ENCODE measurements at places on chromosomes 7 and 10. TPM values are rescaled to one million over a fixed set of nuclear protein-coding genes. Genes with fewer than 3 reads are reported as not detected.

- no peak overlapping the region for H3K4me3 ChIP-seq
- no peak for DNase-seq
- no peaks in the 10 kb centered on the region for H3K27me3 ChIP-seq
- no peaks in the 10 kb centered on the region for H3K36me3 ChIP-seq
- no peak overlapping the region for H3K27ac ChIP-seq
- no peaks in the 10 kb centered on the region for H3K4me1 ChIP-seq
Measured at GRCh38 chr10:128365156-128365725, 239.0 kb upstream of the MKI67 start.

GRCh38 chr7:14687777-14688176 is 214.8 kb downstream of the DGKB start:
- no peak for DNase-seq
- H3K27ac ChIP-seq: no peak overlapping the region
- no peaks in the 10 kb centered on the region for H3K36me3 ChIP-seq
- H3K4me3 ChIP-seq: no peak overlapping the region

DNA sequence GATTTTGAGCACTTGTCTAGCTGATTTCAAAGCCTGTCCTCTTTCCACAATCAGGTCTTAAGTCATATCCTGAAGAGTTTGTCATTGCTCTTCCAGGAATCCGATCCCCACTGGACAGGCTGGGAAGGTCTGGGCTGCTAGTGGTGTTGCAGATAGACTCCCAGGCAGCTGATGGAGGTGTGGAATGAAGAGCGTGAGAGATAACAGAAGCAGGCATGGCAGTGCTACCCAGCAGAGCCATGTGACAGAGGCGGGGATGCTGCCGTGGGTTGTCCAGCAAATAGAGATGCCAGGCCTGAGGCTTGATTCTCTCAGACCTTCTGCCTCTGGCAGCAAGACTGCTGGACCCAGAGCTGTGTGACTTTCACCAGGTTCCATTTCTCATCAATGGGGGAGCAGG is 116.5 kb upstream of the EEPD1 start:
- H3K27ac ChIP-seq: peak overlapping the region; percentile 73
- H3K4me1 ChIP-seq: peaks cover 7% of the 10 kb centered on the region
- no peaks in the 10 kb centered on the region for H3K36me3 ChIP-seq
- no peak overlapping the region for H3K4me3 ChIP-seq
- H3K27me3 ChIP-seq: no peaks in the 10 kb centered on the region

DNA sequence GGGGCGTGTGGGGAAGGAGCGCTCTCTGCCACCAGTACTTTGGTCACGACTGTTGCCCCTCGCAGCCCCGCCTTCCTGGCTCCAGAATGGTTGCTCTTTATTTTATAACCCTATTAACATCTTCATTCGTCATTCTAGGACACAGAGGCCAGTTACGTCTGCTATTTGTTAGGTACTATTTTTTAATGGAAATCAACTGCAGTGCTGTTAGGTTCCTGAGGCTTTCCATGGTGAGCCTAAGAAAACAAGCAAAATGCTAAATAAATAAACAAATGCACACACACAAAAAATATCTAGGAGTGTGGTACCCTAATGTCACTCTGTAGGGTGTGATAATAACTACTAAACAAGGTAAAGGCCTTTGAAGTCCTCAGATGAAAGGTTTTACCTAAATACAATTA is 71.1 kb downstream of the SLC37A3 start:
- no peak overlapping the region for H3K4me3 ChIP-seq
- no peak overlapping the region for H3K27ac ChIP-seq
- H3K36me3 ChIP-seq: no peaks in the 10 kb centered on the region

DNA sequence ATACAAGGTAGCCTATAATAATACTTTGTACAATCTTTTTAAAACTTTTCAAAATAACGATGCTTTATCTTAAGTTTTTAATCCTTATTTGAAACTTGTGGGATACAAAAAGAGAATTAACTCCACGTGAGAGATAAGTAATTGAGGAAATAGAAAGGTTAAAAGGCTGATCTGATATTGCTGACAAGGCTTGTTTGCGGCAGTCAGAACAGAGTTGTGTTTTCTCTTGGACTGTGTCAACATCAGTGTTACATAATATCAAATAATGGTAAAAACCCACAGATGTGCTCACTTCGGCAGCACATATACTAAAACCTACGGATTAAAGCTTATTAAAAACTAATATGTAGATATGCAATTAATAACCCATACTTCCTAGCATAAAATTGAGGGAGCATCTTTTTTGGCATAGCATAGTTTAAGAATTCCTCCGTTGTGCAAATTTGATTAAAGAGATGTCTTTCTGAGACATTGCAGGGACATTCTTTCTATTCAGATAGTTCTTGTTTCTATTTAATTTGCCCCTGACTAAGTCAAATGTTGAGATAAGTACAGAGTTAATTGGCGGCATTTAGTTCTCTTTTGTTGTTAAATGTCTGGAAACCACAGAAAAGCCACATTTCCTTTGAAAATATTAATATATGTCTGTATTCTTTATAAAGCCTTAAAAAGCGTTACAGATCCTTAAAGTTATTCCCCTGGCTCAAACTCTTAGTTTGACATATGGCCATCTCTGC is 63.3 kb downstream of the FAM185A start:
- H3K4me1 ChIP-seq: peaks cover 9% of the 10 kb centered on the region
- H3K36me3 ChIP-seq: no peaks in the 10 kb centered on the region
- H3K27me3 ChIP-seq: no peaks in the 10 kb centered on the region
- DNase-seq: no peak
- H3K4me3 ChIP-seq: no peak overlapping the region

DNA sequence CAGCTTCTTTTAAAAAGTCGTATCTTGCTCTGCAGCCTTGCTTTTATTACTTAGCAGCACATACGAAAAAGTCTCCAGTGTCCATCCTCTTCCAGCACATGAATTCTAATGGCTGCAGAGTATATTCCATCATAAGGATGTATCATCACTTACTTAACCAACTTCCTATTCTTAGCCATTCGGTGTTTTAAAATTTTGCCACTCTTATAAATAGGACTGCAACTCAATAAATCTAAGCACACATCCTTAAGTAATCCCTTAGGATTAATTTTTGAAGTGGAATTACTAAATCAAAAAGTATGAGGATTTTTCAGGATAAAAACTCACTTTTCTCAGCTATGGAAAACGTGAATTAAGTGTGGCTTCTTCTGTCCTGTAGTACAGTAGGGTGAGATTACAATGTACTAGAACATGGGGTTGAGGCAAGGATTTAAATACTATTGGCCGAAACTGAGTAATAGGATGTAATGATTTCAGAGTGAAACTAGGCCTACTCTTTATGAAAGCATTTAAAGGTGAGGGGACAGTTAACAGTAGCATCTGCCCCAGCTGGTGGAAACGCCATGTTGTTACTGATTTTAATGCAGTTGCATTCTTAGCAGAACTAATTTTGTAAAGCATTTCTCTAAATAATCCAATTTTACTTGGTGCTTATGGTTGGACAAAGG is 1035.5 kb downstream of the LRMDA start:
- H3K4me1 ChIP-seq: no peaks in the 10 kb centered on the region
- H3K36me3 ChIP-seq: no peaks in the 10 kb centered on the region
- H3K4me3 ChIP-seq: no peak overlapping the region
- DNase-seq: no peak
- no peak overlapping the region for H3K27ac ChIP-seq

DNA sequence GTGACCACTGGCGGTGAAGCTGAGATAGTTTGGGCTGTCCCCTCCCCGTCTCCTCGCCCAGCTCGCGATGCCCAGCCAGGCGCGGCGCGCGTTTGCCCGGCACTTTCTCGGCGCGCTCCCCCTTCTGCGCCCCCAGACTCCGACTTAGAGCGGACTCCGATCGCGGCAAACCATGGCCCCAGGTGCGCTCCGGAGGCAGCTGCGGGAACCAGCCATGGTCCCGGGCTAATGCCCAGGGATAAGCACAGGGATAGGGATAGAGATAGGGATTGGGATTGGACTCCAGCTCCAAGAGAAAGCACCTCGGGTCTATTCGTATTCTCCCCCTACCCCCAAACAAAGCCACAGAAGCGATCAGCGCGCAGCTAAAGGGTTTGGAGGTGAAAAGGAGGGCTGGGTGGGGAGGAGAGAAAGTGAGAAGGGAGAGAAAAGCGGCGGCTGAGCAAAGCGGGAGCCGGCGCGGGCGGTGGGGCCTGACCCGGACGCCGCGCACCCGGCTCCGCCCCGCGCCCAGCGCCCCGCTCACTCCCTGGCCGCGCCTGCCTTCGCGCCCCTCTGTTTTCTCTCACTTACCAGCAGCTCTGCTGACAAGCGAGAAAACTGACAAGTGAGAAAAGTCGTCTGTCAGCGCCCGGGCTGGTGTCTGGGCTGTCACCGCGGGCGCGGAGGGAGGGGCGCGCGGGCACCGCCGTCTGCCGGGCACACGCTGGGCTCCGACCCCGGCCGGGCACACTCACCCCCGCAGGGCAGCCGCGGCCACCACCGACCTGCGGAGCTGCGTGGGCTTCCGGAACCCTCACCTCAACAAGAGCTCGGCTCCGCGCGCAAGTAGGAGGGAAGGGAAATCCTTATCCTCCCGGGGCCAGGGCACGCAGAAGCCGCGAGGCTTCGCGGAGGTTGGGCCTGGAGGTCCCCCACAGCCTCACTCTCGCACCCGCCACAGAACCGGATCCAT is at the start of gene PDE1C:
TSS of gene PDE1C (minus strand) at position 2 of the 955 bp plus-strand sequence.
- H3K27ac ChIP-seq: no peak within 1 kb of the TSS
- H3K4me1 ChIP-seq: no peaks in the 10 kb centered on the region
- no peaks in the 10 kb centered on the region for H3K36me3 ChIP-seq
- H3K4me3 ChIP-seq: peak within 1 kb of the TSS; percentile 36

DNA sequence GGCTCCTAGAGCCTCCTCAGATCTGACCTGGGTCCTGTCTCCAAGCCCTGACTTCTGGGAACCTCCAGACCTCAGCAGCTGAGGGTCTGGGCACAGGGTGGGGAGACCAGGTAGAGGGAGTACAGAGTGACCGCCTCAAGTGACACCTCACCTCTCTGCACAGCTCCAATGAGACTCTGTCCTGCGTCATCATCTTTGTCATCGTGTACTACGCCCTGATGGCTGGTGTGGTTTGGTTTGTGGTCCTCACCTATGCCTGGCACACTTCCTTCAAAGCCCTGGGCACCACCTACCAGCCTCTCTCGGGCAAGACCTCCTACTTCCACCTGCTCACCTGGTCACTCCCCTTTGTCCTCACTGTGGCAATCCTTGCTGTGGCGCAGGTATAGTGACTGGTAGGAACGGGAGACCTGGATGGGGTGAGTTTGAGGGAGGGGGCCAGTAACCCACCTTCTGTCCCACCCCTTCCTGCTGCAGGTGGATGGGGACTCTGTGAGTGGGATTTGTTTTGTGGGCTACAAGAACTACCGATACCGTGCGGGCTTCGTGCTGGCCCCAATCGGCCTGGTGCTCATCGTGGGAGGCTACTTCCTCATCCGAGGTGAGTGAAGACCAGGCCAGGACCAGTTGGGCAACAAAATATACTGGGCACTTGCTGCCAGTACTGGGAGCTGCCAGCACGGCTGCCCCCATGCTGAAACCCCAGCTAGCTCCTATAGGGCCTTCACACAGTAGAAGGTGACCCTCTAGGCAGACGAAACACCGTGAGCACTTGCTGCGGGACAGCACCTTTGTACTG is 17.8 kb downstream of the SMO start:
- no peak overlapping the region for H3K27ac ChIP-seq
- DNase-seq: no peak
- H3K27me3 ChIP-seq: no peaks in the 10 kb centered on the region

GRCh38 chr10:113746217-113746957 is 5.1 kb upstream of the PLEKHS1 start:
- peaks cover 4% of the 10 kb centered on the region for H3K4me1 ChIP-seq
- no peak overlapping the region for H3K4me3 ChIP-seq
- H3K27ac ChIP-seq: no peak overlapping the region

GRCh38 chr10:70742537-70743429 is 42.4 kb downstream of the TBATA start:
- no peak overlapping the region for H3K4me3 ChIP-seq
- no peaks in the 10 kb centered on the region for H3K27me3 ChIP-seq
- H3K4me1 ChIP-seq: no peaks in the 10 kb centered on the region
- H3K27ac ChIP-seq: no peak overlapping the region
- peak; percentile 35 for DNase-seq

DNA sequence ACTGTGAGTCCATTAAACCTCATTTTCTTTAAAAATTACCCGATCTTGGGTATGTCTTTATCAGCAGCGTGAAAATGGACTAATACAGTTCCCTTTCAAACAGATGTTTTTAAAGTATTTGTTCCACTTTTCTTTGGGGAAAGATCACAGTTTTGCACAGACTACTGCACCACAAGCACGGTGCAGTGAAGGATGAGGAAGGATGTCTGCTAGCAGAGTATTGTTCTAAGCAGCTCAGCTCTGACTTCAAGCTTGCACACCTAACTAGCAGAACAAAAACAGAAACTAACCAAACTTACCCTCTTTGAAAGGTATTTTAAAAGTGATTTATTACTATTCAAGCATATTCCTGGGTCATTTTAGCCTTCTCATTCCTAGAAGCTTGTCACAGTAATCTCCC is 20.0 kb downstream of the THNSL1 start:
- no peaks in the 10 kb centered on the region for H3K27me3 ChIP-seq
- H3K4me1 ChIP-seq: no peaks in the 10 kb centered on the region
- no peak overlapping the region for H3K27ac ChIP-seq
- H3K4me3 ChIP-seq: no peak overlapping the region
- H3K36me3 ChIP-seq: no peaks in the 10 kb centered on the region

Gene RET
- 0.78 TPM for total RNA-seq

Gene SHH
- total RNA-seq: 0.22 TPM

Gene AKR1C2
- 3.7 TPM for total RNA-seq

DNA sequence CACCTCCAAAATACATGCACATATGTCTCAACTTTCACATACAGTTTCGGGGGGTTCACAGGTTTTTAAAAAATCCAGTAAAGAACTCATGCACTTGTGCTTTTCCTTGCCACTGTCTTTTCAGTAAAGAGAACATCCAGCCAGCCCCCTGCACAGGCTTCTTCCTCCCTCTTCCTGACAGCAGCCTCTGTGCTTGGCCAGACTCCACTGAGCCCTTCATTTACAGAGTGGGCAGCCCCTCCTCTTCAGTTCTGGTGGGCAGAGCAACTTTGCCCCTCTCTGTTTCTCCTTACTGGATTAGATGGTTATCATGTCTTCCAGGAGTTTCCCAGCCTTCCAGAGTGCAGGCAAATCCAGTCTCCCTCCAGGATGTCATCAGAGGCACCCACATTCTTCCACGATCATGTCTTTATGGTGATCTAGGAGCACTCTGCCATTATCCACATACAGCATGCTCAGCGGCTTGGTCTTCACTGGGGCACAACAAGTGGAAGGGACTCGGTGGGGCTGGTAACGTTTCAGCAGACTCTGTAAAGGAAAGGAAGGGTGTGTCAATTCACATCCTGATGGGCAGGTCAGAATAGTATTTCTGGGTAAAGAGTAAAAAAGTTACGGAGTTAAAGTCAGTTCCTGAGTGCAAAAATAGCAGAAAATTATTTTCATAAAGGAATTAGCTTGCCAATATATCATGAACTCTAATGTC is 8.8 kb downstream of the NODAL start:
- H3K4me1 ChIP-seq: peaks cover 5% of the 10 kb centered on the region
- no peaks in the 10 kb centered on the region for H3K27me3 ChIP-seq
- H3K27ac ChIP-seq: peak overlapping the region; percentile 33
- peaks cover 12% of the 10 kb centered on the region for H3K36me3 ChIP-seq
- H3K4me3 ChIP-seq: no peak overlapping the region

DNA sequence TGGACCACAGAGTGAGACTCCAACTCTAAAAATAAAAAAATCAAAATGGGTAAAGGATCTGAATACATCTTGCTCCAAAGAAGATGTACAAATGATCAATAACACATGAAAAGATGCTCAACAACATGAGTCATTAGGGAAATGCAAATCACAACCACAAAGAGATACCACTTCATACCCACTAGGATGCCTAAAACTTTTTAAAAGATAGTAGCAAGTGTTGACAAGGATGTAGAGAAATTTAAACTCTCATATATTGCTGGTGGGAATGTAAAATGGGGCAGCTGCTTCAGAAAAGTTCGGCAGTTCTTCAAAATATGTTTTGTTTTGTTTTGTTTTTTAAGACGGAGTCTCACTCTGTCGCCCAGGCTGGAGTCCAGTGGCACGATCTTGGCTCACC is 45.7 kb upstream of the GTF2IRD1 start:
- H3K4me3 ChIP-seq: no peak overlapping the region
- no peaks in the 10 kb centered on the region for H3K4me1 ChIP-seq
- DNase-seq: no peak
